ENCODE measurements at places on chromosomes 3 and 15.
A peak's percentile ranks its signal among the peaks of the same experiment; 100 is the strongest.

- no peak for DNase-seq
Measured at GRCh38 chr3:46750555-46751038, 32.9 kb upstream of the PRSS50 start.

DNA sequence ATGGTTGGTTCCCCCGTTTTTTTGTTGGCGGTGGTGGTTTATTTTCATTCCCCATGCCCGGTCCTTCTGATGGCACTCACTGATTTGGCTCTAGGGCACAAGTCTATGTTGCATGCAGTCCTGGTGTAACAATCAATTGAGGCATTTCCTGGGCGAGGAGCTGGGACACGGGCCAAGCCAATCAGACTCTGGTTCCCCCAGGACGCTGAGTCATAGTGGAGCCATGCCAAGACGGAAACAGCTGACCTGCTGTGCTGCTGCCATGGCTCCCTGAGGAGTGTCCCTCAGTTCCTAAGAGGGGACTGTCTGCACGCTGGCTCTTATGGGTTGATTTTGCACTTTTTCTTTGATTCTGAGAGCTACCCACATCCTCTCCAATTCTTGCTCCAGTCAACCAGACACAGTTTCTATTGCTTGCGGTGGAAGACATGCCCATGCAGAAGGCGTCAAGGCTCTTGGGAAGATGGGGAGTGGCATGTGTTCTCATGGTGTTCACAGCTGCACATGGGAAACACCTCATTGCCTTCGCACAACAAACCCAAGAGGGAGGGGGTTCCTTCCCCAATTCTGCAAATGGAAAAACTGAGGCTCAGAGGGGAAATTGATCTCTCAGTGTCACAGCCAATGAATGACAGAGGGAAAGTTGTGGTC, 28.3 kb upstream of the ALDH1L1 start:
- peak; percentile 28 for DNase-seq

DNA sequence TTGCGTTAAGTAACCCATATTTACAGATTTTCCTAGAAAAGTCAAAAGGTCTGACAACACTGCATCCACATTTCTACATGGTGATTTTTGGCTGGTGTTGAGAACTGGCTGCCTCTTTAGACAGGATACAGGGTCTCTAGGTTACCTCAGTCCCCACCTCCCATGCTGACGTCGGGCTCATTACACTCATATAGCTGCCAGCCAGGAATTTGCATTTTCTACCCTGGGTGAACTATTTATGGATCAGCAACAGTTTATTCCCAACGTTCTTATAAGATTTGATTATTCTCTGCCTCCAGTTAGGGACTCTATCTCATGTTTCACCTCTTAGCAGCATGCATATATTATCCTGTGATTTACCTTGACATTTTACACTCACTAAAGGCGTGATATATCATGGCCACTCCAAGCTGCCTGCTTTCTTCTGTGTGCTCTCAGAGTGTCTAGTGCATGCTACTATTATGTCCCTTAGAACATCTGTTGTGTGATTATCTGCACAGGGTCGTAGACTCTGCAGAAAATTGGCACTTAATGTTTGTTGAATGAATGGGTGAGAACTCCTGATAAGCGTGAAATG, 49.0 kb downstream of the CLDN11 start:
- DNase-seq = no peak

GRCh38 chr15:57703387-57703786, 3.1 kb upstream of the POLR2M start:
- DNase-seq = no peak

GRCh38 chr3:170080605-170081004, 42.8 kb downstream of the GPR160 start:
- no peak for DNase-seq

DNA sequence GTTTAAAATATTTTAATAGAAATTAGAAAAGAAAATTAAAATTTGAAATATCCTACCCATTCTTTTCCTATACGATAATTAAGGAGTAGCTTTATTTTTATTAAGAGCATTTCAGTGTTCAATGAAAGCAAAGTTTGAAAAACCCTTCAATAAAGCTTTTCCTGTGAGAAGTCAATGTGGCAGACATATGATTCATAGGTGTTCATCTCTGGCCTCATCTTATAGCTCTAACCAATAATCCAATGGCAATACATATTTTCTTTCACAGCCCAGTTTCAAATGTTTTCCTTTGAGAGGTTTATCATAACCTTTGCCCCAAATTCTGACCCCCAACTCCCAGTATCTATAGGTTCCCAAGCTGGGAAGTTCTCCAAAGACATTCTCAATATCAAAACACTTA, 8.3 kb downstream of the KPNA1 start:
- no peak for DNase-seq

- DNase-seq = no peak
Measured at GRCh38 chr15:89783861-89784685, 7.9 kb downstream of the MESP2 start.

GRCh38 chr15:100775581-100776185, 103.9 kb upstream of the ALDH1A3 start:
- no peak for DNase-seq

- DNase-seq = no peak
Measured at GRCh38 chr3:21054064-21054463, 696.9 kb downstream of the ZNF385D start.

Measured in NCI-H1694 treated with DMSO at 0.1 percent for 48 hours (cell line).